Spleen (tissue), 13 donors: ENCODE measurements at places on chromosomes 13 and 19.
A peak's percentile ranks its signal among the peaks of the same experiment; 100 is the strongest.

GRCh38 chr19:46919324-46919723 is 58.5 kb downstream of the ARHGAP35 start:
- DNase-seq: no peak

DNA sequence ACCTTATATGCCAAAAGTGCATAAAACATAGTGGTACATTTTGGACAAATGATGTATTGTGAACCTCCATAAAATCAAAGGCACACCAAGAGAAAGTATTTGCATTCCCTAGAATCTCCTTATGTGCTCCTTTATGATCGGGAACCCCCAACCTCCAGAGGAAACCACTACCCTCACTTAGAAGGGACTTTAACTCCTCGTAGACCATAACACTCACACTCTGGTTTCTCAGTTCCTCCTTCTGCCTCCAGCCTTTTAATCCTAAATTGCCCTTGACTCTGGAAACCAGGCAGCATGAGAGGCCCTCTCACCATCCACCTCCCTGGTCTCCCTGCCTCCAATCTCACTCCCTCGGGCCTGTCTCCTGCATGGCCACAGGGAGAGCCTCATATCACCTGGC is 9.8 kb upstream of the KCNN4 start:
- DNase-seq: no peak

GRCh38 chr13:96963786-96964475 is 30.3 kb downstream of the OXGR1 start:
- no peak for DNase-seq

DNA sequence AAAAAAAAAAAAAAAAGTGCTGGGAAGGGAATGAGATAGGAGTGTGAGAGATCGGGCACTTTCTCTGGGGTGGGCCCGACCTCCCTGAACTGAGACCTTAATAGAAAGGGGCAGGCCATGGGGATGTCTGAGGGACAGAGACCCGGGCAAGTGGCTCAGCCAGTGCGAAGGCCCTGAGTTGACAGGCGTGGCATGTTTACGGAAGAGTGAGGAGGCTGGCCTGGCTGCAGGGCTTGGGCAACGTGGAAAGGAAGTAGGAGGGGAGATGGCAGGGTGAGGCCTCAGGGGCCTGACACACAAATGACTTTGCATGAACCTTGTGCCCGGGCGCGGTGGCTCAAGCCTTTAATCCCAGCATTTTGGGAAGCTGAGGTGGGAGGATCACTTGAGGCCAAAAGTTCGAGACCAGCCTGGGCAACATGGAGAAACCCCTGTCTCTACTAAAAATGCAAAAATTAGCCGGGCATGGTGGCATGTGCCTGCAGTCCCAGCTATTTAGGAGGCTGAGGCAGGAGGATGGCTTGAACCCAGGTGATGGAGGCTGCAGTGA is 13.9 kb downstream of the FCHO1 start:
- peak; percentile 93 for DNase-seq

DNA sequence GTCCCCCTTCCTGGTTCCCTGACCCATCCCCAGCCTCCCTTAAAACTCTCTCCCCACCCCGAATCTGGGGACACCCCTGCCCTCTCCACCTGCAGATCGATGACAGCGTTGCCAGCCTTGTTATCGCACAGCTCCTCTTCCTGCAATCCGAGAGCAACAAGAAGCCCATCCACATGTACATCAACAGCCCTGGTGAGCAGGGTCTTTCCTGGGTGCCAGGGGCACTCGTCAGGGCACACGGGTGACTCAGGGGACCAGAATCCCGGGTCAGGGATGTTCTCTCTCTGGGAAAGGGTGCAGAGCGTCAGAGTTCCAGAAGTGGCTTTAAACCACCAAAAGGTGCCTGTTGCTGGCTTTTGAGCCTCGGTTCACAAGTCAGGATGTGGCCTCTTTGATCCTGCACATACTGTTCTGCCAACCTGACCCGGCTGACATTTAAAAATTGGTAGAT is 1.0 kb downstream of the CLPP start:
- DNase-seq: no peak

- DNase-seq: no peak
These were observed 53.0 kb upstream of the ZNF254 start for GRCh38 chr19:24033963-24034342.

- no peak for DNase-seq
These were observed 67.7 kb upstream of the TM9SF2 start for GRCh38 chr13:99433543-99434075.

- DNase-seq: no peak
These were observed 17.7 kb downstream of the MIER2 start for GRCh38 chr19:326871-327270.

DNA sequence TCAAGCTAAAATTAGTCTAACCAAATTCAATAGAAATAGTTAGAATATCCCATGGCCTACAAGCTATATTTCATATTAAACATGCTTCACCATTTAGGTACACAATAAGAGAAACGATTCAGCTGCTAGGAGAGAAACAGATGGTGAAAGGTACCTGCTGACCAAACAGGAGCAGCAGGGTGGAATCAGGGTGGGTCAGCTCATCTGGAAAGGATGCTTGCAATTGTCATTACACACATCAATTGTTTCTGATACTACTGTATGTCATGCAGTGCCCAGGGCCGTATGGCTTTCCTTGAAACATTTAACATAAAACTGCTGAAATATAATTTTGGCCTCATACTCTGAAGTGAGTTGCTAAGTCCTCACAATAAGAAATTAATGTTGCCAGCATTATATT is 776.0 kb downstream of the DACH1 start:
- DNase-seq: no peak

GRCh38 chr13:101989798-101990350 is 412.0 kb downstream of the FGF14 start:
- DNase-seq: no peak

DNA sequence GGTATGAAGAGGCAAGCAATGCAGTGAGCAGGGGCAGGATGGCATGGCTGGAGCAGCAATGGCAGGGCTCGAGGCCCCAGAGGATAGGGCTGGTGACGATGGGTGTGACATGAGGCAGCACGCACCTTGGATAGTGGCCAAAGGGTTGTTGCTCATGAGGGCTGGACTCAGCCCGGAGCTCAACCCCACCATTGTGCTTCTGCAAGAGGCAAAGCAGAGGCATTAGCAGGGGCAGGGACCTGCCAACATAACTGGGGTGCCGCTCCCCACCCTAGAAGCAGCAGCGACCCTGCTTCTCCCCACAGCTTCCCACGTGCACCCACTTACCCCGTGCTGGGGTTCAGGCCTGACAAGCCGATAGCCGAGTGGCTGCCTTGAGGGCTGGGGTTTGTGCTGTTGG is 15.8 kb downstream of the ZNF574 start:
- DNase-seq: peak; percentile 80

- no peak for DNase-seq
These were observed 3.8 kb downstream of the SLAIN1 start for GRCh38 chr13:77701305-77701704.

DNA sequence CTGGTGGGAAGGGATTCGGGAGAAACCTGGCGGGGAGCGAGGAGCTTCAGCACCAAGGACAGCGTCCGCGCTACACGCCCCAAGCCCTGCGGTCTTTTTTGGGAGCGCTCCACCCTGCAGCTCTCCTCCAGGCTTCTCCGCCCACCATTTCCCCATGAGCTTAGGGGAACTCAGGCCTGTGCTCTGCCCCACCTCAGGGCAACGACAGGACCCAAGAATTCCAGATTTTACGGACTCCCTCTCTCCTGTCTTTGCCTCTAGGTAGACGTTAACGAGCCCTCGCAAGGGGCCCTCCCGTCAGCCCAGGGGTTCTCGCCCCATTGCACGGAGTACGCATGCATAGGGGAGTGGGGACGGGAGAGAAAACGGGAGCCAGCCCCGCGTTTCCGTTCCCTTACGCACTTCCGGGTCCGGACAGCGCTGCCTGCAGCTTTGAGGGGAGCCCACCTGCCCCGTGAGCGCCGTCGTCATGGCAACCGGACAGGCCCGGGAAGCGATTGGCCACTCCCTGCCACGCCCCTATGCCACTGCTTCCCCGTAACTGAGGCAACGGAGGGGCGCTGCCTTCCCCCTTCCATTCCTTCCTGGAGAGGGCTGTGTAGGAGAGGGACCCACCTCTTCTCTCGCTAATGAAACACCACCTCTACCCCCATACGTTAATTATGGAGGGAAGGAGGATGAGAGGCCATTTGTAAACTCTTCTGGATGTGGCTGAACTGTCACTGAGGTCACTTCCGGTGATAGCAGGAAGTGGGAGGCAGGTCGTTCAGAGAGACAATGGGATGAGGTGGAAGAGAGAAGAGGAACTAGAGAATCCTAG is 20.8 kb downstream of the NOVA2 start:
- DNase-seq: peak; percentile 71

DNA sequence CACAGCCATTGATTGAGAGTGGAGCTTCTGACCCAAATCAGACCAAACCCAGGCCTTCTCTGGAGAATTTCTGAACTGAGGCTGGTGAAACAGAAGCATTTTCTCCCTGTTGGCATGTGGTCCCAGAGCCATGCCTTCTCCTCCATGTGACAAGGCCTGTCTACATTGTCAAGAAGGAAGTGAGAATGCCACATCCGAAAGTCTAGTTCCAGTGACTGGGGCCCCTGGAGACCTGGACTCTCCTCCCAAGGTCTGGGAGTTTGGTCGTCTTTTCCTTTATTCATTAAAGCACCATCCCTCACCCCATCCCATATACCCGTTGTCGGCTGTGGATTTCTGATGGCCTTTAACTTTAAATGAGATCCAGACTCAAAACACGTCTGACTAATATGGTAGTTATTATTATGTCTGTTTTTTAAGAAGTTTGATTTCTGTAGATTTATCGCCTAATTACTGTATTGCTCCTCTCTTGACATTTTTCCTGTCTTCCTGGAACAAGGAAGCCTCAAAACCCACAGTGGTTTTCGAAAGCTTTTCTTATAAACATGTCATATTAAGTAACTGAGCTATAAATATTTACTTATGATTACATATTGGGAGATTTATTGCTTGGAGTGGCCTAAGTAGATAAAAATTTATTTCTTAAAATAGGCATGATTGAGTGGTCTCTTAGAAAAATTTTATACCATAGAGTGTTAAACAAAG is 128.3 kb upstream of the FRY start:
- DNase-seq: no peak

- no peak for DNase-seq
These were observed 36.4 kb upstream of the UBAC2 start for GRCh38 chr13:99164226-99164625.

- DNase-seq: no peak
These were observed 531.1 kb downstream of the DCT start for GRCh38 chr13:93948162-93948922.
